ENCODE measurements at places on chromosomes 5 and 9. TPM values are rescaled to one million over a fixed set of nuclear protein-coding genes. Genes with fewer than 3 reads are reported as not detected.

The ROPN1L gene
- polyA plus RNA-seq, result not detected

The IFNE gene
- not detected for polyA plus RNA-seq

The DELE1 gene
- polyA plus RNA-seq, result 79.6 TPM

The ADAMTS13 gene
- polyA plus RNA-seq, result 2.0 TPM

The KCNV2 gene
- not detected for polyA plus RNA-seq

The BTNL9 gene
- 0.75 TPM for polyA plus RNA-seq

Data from aorta (tissue), 5 donors.